ENCODE measurements at places on chromosomes 5 and 9.

DNA sequence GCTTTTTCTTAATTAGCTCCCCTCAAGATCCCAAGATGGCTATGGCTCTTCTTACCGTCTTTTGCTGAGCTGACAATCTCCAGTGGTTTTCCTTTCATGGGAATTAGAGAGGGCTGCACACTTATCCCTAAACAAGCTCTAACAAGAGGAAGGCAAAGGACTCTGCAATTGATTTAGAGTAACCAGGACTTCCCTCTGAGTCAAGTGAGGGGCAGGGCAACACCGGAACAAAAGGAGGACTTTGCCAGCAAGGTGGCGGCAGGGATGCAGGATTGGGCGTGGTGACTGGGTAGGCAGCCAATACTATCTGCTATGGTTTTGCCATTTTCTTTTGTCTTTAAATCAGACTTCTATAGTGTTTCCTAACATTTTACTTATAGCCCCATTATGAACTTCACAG lies 9.8 kb downstream of the SLC44A1 start:
- DNase-seq = no peak

DNA sequence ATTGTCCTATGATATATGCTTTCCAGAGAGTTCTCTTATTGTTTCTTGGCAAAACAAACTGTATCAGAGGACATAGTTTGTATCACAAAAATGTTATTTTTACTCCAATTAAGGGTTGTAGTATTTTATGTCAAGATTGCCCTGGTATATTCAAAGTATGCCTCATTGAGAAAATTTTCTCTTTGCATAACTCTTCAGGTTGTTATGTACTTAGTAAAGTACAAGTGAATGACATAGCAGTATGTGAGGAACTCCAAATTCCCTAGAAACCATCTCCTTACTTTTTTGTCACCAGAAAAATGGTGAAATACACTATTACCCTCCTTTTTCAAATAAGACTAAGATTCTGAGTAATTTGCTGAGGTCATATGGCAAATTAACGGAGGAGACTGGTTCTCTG lies 355.3 kb downstream of the NFIB start:
- DNase-seq = no peak

GRCh38 chr9:68489646-68490045 lies 51.0 kb downstream of the TMEM252 start:
- no peak for DNase-seq

DNA sequence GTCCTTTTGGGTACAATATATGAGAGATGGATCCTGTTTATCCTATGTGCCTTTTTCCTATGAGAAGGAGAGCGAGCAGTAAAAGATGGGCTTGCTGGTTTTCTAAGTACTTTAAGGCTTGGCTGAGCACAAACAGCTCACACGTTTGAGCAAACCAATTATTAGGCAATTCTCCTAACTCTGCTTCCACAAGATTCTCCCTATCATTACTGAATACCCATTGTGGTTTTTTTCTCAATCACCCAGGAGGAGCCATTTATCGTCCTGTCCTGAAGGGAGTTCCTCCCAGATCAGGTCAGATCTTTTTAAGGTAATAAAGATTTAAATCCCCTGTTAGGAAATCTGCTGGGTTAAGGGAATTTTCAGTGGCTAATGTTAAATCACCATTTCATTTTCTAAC lies 19.4 kb upstream of the C1QTNF3 start:
- no peak for DNase-seq

DNA sequence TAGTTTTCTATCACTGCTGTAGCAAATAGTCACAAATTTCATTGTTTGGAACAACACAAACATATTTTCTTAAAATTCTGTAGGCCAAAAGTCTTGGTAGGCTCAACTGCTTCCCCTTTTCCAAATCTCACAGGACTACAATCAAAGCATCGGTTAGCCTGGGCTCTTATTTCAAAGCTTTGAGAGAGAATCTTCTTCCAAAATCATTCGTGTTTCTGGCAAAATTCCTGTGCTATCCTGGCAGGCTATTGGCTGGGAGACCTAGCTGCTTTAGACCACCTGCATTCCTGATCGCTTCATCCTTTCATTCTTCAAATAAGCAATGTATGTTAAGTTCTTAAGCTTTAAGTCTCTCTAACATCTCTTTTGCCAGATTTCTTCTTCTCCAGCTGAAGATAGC lies 629.8 kb upstream of the CDH18 start:
- DNase-seq = no peak

All from NT2/D1 (cell line).